ENCODE measurements at places on chromosomes 1 and 21. TPM values are rescaled to one million over a fixed set of nuclear protein-coding genes. Genes with fewer than 3 reads are reported as not detected.

DNA sequence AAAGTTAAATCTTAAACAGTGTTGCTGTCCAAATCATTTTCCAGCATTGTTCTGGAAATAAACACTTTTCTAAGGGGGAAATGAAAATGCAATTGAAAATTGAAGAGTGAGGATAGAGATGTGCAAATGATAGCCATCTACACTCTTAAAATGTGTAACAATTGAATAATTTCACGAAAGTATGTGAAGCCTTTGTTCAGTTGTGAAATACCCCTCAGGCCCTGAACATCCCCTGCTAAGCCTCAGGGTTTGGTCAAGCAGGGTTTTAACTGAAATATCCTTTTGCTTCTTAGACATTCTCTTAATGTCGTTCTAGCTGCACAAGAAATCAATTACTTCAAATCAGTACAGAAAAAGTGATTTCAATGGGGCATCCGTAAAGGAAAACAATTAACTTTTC lies 65.9 kb upstream of the DYNLT5 start:
- DNase-seq: no peak
- H3K27ac ChIP-seq: no peak overlapping the region
- H3K36me3 ChIP-seq: no peaks in the 10 kb centered on the region
- no peaks in the 10 kb centered on the region for H3K4me1 ChIP-seq
- H3K4me3 ChIP-seq: no peak overlapping the region

DNA sequence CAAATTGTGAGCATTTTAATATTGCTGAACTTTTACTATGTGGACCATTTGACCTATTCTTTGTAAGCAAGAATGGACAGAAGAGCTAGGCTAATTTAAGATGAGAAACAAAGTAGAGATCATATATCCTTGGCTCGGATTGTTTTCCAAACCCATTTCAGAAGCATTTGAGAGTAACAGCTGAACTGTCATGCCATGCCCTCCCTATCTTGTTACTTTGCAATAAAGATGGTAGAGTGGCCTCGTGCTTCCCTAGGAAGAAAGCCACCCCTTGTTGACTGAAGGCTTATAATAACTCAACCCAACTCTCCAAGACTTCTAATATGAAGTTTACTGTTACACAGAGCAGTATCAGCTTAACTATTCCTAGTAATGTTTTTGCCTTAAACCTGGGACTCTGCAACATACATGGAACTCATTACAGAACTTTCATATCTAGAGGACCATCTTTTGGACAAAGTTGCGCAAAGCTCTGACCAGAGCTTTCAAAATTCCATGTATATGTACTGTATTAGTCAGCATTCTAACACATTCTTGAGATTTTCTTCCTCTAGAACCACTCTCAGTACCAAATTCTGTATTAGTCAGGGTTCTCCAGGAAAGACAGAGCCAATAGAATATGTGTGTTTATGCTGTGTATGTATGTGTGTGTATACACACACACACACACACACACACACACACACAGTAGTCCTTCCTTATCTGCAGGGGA lies 68.7 kb downstream of the ADAMTS1 start:
- H3K36me3 ChIP-seq: no peaks in the 10 kb centered on the region
- no peak for DNase-seq
- H3K27ac ChIP-seq: no peak overlapping the region
- no peaks in the 10 kb centered on the region for H3K27me3 ChIP-seq
- H3K4me1 ChIP-seq: no peaks in the 10 kb centered on the region
- H3K4me3 ChIP-seq: no peak overlapping the region

DNA sequence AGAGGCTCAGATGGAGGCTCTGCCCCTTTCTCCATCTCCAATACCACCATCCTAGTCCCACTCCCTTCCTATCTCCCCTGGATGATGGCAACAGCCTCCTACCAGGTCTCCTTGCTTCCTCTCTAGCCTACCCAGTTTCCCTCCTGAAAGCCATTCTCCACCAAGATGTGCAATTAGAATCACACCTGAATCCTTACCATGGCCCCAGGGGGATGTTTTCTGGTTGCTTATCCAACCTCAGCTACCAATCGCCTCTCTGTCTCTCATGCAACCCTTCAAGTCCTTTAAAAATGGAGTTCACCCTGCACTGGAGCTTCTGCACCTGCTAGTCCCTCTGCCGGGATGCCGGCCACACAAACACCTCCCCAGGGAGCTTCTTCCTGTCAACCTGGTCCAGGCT lies 2.9 kb downstream of the RCAN1 start:
- no peaks in the 10 kb centered on the region for H3K27me3 ChIP-seq
- no peak for DNase-seq
- H3K27ac ChIP-seq: no peak overlapping the region

DNA sequence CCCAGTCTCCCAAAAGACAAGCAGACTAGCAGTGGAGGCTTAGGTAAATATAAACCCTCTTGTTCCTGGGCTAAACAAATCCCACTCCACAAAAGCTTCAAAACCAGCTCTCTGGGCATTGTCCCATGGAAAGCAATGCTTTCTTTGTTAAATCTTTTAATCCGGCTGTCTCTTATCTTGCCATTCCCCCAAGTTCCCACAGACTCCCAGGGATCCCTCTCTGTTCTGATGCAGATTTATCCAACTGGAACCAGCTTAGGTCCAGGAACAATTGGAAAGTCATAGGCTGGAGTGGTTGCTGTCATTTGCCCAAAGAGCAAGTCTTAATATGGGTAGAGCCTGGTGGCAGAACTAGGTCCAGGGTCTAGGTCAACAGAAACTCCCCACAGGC lies 110.1 kb upstream of the ATP1A1 start:
- H3K4me1 ChIP-seq: peaks cover 5% of the 10 kb centered on the region
- DNase-seq: no peak
- no peak overlapping the region for H3K27ac ChIP-seq

- H3K4me1 ChIP-seq: peaks cover 40% of the 10 kb centered on the region
- H3K27ac ChIP-seq: no peak overlapping the region
- H3K27me3 ChIP-seq: no peaks in the 10 kb centered on the region
- no peak for DNase-seq
Observed at GRCh38 chr1:16442265-16442664, 1.7 kb downstream of the NECAP2 start.

DNA sequence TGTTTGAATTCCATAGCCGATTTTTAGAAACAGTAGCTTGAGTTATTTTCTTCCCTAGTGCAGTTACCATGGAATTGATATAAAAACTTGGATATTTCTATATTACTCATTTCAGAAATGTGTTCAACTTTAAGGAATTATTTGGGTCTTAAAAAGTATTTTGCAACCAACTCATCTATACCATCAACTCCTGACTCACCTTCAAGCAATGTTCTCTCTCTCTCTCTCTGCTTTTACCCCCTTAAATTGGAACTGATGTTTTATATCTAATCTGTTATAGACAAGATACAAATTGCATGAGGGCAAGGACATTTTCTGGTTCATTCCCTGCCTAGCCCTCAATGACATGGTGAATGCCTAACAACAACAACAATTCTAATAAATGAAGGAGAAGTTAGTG lies 214.7 kb upstream of the NRIP1 start:
- H3K36me3 ChIP-seq: no peaks in the 10 kb centered on the region
- no peaks in the 10 kb centered on the region for H3K27me3 ChIP-seq
- H3K4me3 ChIP-seq: no peak overlapping the region
- H3K4me1 ChIP-seq: no peaks in the 10 kb centered on the region
- H3K27ac ChIP-seq: no peak overlapping the region

The CLCA2 gene
- 65.8 TPM for total RNA-seq

DNA sequence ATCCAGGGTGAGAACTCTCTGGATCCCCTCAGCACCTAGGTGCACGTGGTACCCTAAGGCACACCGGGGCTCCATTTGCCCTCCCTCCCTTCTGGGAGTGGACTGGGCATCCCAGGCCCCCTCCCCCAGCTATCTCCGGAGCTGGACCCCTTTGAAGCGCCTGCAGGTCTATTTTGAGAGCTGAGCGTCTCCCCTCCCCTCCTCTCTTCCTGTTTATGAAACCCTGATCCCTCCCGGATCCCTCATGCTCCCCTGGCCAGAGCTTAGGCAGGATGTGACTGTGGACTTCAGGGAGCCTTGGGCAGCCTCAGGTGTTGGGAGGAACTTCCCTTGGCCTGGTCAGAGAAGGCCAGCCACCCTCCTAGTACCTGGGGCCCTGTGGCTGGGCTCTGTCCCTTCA lies 10.2 kb downstream of the RPS6KA1 start:
- H3K36me3 ChIP-seq: no peaks in the 10 kb centered on the region
- peaks cover 13% of the 10 kb centered on the region for H3K4me1 ChIP-seq
- DNase-seq: no peak
- no peak overlapping the region for H3K27ac ChIP-seq
- H3K4me3 ChIP-seq: no peak overlapping the region

All from vagina (tissue), 2 donors.